ENCODE measurements at places on chromosomes 5 and 9.

DNA sequence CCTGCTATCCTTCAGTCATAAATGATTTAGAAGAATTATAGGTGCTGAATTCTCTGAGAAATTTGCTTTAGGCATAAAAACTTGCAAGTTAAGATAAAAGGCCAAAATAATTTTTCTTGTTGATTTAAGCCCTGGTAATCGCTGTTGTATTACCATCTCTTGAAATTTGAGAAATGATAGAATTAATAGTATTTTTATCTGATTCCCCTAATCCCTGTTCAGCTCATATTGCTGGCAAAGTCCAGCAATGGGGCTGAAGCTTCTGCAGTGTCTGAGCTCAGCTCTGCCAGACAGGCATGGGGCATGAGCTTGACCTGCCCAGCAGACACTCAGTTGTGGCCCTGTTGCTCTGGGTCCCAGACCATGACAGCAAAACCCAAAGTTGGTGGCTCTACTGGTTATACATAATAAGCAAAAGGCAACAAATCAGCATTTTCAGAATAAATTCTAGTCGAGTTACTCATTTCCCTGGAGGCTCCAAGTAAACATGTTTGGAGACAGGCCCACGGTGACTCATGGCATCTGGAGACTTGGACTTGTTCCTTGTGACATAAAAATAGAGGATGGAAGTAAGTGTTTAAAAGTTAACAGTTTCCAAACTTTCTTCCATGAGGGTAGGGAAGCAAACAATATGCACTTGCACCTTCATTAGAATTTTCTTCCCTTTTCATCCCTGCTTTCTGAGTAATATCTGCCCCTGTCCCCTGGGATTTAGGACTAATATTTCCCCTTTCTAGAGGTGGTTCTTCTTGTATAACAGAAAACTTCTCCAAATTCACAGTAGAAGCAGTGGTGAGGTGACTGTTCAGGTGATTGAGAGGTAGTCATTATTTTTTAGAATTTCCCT is 60.2 kb upstream of the SLC2A8 start:
- DNase-seq: peak; percentile 79

DNA sequence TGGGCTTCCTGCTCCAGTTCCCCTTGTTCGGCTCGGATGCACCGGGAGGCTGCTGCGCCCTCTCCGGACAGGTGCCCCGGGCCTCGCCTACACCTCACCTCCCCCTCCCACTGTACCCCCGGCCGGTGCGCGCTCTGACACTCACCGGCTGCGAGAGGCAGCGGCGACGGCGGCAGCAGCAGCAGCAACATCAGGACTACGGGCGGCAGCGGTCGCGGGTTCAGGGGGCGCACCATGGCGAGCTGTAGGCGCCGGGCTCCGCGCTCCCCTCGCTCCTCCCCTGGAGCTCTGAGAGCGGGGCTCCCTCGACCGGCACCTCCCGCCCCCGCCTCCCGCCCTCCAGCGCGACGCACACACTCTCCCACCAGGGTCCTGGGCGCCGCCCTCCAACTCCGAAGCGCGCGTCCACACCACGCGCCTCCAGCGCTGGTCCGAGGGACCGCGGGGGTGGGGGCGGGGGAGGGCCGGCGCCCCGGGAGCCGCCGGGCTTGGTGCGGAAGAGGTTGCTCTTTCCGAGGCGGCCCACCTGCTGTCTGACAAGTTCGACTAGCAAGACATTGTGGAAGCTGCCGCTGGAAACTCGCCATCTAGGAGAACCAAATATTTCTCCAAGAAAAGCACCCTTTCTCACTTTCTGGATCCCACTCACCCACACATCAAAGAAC is at the start of gene GFRA3:
TSS of gene GFRA3 (minus strand) at position 433 of the 665 bp plus-strand sequence. CDS start at position 236, 197 bp downstream.
- DNase-seq: no peak

DNA sequence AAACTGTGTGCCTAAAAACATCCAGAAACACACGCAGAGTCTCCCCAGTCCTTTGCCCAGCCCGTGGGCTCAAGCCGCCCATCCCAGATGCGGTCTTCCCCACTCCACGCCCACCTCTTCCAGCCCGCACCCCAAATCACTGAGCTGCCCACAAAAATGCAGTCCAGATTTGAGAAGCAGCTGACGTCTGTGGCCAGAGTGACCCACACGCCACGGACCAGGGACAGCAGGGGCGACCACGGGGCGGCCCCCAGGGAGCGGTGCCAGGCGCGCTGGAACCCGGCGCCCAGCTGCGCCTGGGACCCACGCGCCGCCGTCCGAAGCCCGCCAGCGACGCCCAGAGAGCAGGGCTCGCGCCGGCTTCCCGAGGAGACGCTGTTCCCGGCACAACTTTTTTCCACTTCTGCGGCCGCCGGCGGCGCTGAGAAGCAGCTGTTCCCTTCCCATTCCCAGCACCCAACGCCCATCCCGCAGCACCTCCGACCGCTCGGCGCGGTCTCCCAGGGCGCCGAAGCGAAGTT is 674 bp downstream of the LHFPL2 start:
- DNase-seq: no peak

GRCh38 chr5:20972419-20972925 is 984.5 kb upstream of the CDH18 start:
- DNase-seq: no peak

DNA sequence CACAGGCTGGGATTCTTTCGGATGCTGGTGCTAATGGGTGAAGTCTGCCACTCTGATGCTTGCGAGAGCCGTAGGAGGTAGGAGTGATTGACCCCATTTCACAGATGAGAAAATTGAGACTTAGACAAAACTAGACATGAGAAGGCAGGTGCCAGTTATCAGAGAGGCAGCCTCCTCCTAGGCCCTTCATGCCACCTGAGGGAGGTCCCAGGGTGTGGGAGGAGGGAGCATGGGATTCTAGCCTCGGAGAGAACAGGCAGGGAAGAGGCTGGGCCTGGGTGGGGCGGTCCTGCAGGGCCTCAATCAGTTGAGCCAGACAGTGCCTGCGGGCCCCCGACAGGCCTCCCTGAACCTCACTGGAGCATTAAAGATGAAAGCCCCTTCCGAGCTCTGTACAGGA is 112.4 kb downstream of the COL23A1 start:
- no peak for DNase-seq

DNA sequence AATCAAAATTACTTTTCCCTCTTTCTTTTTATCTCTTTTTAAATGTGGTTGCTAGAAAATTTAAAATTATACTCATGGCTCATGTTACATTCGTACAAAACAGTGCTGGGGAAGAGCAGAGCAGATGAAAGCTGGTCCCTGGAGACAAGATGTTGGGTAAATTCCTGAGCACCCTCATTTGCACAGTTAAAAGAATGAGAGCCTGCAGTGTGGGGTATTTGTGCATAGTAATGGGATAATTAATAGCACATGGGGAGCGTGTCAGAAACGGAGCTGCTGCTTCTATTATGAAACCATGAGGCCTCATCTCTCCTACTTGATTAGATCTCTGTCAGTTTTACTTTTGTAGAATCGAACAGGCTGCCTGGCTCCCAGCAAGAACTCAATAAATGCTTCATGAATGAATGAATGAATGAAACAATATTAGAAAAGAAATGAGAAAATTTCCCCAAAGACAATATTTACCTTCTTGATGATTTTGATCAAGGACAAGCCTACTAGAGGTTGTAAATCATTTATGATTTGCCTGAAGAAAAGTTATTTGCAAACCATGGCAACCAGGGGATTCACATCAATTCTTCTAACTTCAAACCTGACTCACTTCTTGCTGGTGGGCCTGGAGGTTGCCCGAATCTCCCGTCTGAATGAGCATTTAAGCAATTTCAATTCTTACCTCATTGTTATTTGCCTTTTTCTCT is 177.2 kb upstream of the TUT7 start:
- peak; percentile 34 for DNase-seq

DNA sequence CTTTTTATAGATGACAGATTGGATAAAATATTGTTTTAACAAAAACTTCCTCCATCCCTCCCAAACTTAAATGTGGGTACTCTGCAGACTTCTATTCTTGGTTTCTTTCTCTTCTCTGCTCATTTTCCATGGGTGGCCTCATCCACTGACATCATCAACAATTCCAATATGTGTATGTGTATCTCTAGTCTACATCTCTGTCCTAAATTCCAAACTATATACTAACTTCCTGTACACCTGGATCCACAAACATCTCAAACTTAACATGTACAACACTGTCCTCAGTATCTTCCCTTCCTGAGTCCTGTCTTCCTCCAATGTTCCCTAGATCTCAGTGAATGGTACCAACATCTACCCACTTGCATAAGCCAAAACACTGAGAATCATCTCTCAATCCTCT is 28.5 kb upstream of the CDK5RAP2 start:
- DNase-seq: no peak

DNA sequence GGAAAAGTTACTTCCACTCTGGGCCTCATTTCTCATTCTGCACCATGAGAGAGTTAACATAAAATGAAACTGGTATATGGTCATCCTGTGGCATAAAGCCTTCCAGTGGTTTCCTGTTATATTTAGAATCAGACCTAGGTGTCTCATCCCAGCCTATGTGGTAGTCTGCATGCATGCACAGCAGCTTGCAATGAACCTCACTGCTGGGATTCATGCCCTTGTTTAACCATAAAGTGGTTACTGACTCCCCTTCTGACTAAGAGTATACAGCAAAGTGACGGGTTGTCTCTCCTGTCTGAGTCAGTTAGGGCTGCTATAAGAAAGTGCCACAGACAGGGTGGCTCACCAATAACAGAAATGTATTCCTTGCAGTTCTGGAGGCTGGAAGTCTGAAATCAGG is 14.7 kb upstream of the TDRD7 start:
- DNase-seq: no peak

DNA sequence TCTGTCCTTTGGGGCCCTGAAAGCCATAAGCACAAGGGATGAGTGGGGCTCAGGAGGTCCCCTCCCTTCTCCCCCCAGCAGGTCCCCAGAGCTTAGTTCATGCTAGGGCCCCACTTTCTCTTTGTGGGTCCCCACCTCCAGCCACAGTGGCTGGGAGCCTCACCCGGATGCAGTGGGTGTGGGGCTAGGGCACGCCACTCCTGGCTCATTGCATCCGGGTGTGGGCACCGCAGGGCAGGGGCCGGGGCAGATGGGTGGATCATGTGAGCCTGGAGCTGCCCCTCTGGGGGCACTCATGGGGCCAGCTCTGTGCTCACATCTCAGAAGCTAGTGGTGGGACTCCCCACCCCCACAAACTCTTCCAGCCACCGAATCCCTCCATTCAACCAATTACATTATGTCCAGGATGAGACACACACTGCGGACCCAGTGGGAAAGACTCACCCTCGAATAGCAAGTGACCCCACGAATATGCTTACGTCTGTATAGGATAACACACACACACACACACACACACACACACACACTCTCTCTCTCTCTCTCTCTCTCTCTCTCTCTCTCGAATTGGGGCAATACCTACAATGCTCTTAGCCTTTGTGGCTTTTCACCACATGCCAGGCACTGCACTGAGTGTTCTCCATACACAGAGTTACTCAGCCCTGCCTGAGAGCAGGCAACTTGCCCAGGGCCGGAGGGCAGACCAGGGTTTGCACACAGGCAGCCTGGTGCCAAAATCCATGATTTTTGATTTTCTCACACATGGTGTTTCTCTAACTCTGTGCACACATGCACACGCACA is 16.8 kb upstream of the PHYKPL start:
- DNase-seq: peak; percentile 67

DNA sequence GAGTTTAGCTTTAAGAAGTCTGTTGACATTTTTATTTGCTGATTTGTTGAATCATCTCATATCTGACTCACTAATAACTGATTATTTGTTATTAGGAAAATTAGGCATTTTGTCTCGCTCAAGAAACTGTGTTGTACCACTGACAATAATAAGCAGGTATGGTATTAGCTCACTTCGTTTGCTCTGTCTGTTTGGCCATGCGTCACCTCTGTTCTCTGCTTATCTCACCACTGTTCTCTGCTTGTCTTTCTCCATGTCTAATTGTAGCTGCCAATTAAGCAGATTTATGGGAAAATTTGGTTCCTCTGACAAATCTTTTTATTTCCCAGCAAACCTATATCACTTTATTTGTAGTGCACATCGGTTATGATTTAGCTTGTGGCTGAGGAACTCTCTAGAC is 138.9 kb downstream of the WDR41 start:
- DNase-seq: no peak

GRCh38 chr5:81006947-81007636 is 46.9 kb downstream of the RASGRF2 start:
- no peak for DNase-seq

DNA sequence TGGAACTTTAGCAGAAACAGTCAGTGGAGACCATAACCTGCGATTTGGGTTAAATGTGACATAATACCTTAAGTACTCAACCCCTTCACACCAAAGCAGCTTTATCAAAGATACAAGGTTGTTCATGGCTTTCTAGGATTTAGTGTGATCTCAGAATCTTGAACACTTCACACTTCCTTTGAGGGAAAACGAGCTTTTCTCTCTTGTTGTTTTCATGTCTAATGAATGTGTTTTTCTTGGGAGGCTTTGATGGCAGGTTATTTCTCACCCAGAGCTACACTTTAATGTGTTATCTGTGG is 437.0 kb downstream of the TMEM232 start:
- DNase-seq: no peak

DNA sequence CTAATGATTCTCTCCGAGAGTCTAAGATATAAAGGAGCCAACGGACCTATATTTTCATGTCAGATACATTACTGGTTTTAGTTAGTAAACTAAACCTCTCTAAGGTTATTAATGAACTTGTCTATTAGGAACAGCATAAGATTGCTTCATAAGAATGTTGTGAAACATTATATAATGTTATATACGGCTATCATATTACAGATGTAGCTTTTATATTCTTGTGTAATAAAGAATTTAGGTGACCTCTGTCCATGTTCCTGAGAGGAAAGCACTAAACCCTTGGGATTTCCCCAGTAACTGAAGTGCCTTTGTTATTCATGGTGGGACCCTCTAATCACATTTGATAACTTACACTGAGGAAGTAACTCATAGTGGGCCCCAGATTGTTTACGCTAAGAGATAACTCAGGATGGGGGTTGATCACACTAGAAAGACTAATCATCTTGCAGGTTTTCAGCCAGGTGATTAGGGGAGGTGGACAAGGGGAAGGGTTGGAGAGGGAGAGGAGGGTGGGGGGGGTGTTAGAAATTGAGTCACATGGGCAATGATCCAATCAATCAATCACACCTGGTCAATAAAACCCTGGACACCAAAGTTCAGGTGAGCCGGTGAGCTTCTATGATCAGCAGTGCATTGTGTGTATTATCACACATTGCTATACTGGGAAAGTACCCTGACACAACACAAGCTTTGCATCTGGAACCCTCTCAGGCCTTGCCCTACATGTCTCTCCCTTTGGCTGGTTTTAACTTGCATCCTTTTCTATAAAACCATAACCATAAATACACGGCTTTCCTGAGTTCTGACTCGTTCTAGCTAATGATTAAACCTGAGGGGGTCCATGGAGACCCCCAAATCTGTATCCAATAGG is 25.8 kb downstream of the ECPAS start:
- no peak for DNase-seq

GRCh38 chr5:110803467-110804326 is 64.9 kb downstream of the SLC25A46 start:
- DNase-seq: no peak

- no peak for DNase-seq
Measured at GRCh38 chr5:30765227-30765626, 428.3 kb upstream of the CDH6 start.

GRCh38 chr9:120252248-120252647 is 327.7 kb downstream of the CDK5RAP2 start:
- no peak for DNase-seq

GRCh38 chr5:159286420-159287035 is 23.4 kb downstream of the UBLCP1 start:
- no peak for DNase-seq

GRCh38 chr5:3913279-3913678 is 317.6 kb downstream of the IRX1 start:
- DNase-seq: no peak

GRCh38 chr9:107176436-107177151 is 106.5 kb upstream of the RAD23B start:
- peak; percentile 58 for DNase-seq

- no peak for DNase-seq
Measured at GRCh38 chr9:33107762-33108161, 31.3 kb upstream of the SMU1 start.

Data from AG04449 (cell line).